ENCODE measurements at places on chromosomes 13 and 19.

DNA sequence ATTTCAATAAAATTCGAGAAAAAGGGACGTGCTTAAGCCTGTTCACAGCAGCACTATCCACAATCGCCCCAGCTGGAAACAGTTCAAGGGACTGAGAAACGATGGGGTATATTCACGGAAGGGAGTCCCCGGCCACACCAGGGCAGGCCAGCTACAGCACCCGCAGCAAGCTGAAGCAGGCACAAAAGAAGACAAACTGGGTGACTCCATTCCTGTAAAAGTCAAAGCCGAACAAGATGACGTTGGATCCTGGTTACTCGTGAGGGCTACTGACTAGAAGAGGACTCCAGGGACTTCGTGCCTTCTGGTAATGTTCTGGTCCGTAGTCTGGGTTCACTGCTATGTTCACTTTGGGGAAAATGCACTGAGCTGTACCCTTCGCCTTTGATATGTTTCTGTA is 57.6 kb downstream of the COL4A1 start:
- DNase-seq: no peak

DNA sequence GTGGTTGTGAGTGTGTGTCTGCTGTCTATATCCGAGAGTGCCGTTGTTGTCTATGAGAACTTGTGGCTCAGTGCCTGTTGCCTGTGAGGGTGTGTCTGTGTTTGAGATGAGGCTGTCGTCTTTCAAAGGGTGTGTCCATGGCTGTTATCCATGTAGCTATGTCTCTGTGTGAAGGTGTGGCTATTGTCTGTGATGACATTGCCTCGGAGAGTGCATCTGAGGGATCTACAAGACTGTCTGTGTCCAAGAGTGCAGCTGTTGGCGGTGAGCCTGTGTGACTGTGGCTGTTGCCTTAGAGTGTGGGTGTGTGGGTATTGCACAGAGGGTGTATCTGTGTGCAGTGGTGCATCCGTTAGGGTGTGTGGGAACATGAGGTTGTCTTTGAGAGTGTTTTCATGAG is 4.9 kb downstream of the NUMBL start:
- no peak for DNase-seq

DNA sequence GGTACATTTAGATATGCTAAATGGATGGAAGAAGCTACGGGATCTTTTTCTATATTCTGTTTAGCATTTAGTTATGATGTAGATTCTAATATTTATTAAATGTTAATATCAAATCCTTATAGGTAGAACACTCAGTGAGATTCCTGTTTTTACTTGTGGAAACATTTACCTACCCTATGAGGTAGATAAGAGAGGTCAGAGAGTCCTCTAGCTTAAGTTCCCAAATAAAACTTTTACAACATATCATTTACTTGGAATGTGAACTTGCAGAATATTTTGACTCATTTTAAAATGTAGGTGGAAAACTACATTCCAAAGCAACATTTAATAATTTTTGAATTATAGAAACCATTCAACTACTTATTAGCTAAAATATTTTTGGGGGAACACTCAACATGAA is 63.7 kb downstream of the UBL3 start:
- DNase-seq: no peak

- no peak for DNase-seq
Measured at GRCh38 chr19:55314396-55314795, 10.7 kb downstream of the TMEM150B start.

GRCh38 chr19:35076657-35077056 is 35.1 kb downstream of the HPN start:
- DNase-seq: no peak

GRCh38 chr13:31038834-31039552 is 106.5 kb downstream of the TEX26 start:
- DNase-seq: no peak

GRCh38 chr13:24249624-24250023 is 59.8 kb upstream of the C1QTNF9 start:
- no peak for DNase-seq

GRCh38 chr13:32857077-32857476 is 159.1 kb upstream of the KL start:
- no peak for DNase-seq

DNA sequence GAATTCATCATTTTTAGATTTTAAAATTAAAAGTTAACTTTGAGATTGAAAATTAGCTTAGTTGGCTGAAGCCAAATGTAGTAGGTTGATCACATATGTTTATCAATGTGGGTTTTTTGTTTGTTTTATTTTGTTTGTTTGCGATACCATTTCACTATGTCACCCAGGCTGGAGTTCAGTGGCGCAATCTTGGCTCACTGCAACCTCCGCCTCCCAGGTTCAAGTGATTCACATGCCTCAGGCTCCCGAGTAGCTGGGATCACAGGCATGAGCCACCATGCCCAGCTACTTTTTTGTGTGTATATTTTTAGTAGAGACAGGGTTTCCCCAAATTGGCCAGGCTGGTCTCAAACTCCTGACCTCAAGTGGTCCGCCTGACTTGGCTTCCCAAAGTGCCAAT is 665.7 kb upstream of the SLC10A2 start:
- no peak for DNase-seq

DNA sequence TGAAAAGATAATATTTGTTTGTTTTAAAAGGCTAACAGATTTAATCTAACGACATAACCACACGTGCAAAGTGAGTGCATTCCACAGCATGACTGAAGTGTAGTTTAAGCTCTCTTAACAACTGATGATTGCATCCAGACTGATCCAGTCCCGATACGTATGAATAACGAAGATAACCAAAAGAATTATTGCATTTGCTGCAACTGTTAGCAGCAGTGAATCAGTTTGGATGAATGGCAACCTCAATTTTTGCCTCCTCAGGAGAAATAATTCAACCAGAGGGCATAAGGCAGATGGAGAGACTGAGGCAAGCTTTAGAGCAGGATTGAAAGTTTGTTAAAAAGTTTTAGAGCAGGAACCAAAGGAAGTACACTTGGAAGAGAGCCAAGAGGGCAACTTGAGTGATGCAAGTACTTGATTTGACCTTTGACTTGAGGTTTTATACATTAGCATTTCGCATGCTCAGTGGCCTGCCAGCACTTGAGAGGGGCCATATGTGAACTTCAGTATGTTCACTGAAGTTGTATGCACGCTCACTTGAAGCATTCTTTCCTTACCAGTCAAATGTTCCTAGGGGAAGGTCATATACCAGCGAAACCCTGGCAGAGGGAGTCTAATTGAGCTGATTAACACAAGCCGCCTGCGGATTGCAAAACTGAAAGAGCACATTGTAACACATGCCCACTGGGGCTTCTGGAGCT is 835.0 kb upstream of the PCDH20 start:
- DNase-seq: no peak
